ENCODE measurements at places on chromosomes 6 and 20. TPM values are rescaled to one million over a fixed set of nuclear protein-coding genes. Genes with fewer than 3 reads are reported as not detected.

The PNLDC1 gene
- not detected for total RNA-seq

The DEFB127 gene
- total RNA-seq, result not detected

- peak; percentile 74 for DNase-seq
Measured at GRCh38 chr6:151539506-151540268, 45.9 kb downstream of the CCDC170 start.

GRCh38 chr6:34093854-34094430 lies 51.9 kb downstream of the GRM4 start:
- no peak for DNase-seq

- no peak for DNase-seq
Measured at GRCh38 chr6:133969921-133970295, 16.9 kb downstream of the TBPL1 start.

- DNase-seq, result no peak
Measured at GRCh38 chr6:1814279-1814678, 204.6 kb downstream of the FOXC1 start.

The BACH2 gene
- 1.5 TPM for total RNA-seq
